ENCODE measurements at places on chromosomes 5 and 9.

GRCh38 chr9:13049223-13049622 lies 230.3 kb downstream of the MPDZ start:
- DNase-seq: no peak

- no peak for DNase-seq
Observed at GRCh38 chr5:157821822-157822622, 36.9 kb downstream of the CLINT1 start.

GRCh38 chr5:156934450-156935211 lies 28.4 kb downstream of the TIMD4 start:
- DNase-seq: no peak

DNA sequence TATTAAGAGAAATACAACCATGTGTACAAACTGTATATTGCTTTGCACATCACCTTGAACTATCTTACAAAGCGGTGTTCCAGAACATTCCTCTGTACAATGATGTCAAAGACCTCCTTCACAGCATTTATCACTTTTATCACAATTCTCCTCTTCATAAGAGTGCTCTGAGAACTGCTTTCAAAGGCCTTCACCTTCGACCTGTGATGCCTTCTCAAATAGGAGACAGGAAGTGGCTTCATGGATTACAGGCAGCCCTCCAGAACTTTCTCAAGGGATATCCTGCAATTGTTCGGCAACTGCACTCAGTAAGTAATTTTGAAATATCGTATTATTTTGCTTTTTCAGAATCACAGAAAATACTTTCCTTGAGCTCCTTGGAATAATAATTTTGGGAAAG lies 68.0 kb upstream of the IL7R start:
- DNase-seq: no peak

DNA sequence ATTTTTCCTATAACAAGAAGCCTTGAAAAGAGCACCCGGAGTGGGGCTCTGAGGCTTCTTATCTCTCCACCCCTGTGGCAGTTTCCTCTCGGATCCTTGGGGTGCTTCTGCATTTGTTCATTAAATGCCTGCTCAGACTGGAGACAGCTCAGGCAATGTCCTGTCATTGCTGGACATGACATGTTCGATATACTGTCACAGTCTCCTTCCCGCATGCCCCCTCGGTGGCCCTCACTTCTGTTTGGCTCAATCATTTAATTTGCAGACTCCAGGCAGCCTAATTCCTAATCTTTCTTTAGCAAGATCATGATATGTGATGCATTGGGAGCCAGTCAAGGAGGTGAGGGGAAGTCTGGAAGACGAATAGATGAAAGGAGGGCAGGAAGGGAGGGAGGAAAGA lies 37.5 kb upstream of the CPEB4 start:
- no peak for DNase-seq

DNA sequence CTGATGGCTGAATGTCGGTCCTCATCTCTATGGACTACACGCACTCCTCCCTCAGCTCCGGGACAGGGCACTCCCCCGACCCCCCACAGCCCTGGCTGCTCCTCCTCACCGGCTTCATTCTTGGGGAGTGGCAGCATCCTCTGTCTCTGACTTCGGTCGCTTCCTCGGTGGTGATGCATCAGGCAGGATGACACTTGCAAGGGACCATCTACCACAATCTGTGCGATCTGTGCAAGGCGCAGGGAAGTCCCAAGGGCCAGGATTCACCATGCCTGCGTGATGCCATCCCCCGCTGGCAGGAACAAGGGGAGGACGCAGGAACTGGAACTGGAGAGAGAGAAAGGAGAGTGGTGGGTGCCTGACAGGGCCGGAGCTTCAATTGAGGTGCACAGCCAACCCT lies 2.2 kb upstream of the CACNA1B start:
- DNase-seq: no peak

- DNase-seq: no peak
Observed at GRCh38 chr5:15350614-15351013, 149.4 kb upstream of the FBXL7 start.

Data from thoracic aorta (tissue), 2 donors.